ENCODE measurements at places on chromosomes 7 and 10.

DNA sequence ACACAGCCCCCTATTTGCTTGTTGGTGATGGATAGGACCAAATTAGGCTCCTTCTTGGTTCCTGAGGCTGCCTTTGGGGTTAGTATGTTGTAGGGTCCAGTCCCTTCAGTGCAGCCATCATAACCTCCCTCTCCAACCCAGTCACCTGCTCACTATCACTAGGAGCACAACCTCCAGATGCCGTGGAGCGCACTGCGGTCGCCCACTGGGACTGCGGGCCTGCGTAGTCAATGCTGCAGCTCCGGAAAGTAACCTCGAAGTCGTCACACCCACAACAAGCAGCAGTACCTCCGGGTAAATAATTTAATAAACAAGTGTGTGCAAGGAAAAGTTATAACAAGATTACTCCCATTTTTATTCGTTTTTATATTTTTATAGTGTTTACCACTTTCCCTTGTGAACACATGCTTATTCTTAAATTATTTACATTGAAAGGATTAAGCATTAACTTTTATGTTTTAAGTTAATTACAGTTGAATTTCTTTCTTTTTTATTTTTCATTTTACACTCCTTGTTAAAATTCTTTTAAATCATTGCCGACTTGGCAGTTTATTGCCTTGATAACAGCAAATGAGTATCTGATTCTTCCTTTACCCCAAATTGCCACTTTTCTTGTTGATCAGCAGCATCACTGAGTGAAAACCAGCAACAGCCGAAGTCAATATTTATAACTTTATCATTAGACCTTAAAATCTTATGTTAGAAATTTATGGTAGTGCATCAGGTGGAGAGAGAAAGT lies 399.5 kb upstream of the LRGUK start:
- no peak for DNase-seq

DNA sequence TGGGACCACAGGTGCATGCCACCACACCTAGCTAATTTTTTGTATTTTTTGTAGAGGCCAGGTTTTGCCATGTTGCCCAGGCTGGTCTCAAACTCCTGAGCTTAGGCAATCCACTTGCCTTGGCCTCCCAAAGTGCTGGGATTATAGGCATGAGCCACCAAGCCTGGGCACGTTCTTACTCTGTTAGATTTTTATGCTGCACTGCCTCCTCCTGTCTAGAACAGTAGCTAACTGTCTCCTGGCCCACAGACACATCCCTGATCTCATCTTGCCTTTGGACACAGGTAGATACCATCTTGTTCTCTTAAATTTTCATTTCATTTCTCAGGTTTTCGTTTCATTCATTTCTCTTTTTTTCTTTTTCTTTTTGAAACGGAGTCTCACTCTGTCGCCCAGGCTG lies 41.1 kb downstream of the BLVRA start:
- DNase-seq, result no peak

DNA sequence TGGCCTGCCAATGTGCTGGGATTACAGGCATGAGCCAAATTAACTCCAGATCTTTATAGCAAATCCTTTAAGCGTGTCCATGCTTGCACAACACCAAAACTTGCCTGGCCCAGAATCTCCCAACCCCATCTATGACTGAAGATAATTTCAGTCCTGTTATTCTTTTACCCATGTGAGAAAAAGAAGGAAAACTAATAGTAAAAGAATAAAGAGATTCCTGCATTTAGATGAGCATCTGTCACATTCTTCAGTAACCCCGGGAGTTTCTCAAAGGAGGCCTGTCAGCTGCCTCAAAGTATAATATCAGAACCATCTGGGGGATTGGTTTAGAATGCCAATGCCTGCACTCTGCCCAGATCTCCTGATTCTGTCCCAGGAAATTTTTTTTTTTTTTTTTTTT lies 158.1 kb upstream of the KMT2E start:
- no peak for DNase-seq

DNA sequence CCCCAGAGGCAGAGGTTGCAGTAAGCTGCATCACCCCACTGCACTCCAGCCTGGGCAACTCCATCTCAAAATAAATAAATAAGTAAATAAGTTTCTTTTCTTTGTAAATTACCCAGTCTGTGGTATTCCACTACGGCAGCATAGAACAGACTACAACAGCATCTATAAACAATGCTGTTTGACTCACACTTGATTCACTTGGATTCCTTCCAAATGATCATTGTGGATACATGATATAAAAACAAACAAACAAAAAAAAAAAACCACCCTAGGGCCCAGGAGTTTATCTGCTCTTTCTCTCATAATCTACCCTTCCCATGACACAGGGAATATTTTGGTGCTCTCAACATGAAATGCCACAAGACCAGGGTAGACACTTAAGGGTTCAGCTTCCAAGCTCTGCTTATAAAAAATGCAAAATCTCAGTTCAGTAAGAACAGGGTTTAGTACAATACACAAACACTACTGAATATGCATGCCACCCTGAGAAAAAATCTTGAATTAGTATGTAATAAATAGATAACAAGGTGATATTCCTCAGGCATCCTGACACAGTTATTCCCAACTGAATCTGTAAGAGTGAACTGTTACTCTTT lies 200.9 kb downstream of the FAM107B start:
- DNase-seq, result no peak

DNA sequence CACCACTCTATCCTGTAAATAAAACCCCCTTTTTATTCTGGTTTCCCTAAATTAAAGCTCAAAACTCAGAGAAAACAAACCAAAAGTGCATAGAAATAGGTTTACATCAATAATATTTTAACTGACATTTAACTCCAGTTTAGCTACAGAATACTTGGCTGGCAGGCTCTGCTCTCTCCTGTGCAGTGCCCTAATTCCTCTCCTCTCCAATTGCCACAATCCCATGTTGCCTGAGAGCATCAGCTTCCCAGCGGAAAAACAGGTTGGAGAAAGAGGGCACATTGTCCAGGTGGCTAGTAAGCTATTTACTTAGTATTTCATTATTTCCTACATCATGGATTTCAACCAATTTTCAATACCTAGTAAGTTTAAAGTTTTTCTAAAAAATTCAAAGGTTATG lies 8.7 kb downstream of the SEMA3E start:
- DNase-seq, result no peak

- DNase-seq, result no peak
Observed at GRCh38 chr7:140084972-140085371, 22.2 kb upstream of the PARP12 start.

All from NCI-H526 (cell line).